ENCODE measurements at places on chromosomes 4 and X. TPM values are rescaled to one million over a fixed set of nuclear protein-coding genes. Genes with fewer than 3 reads are reported as not detected.

Gene SOD3
- 3.3 TPM for total RNA-seq

- peaks cover 14% of the 10 kb centered on the region for H3K36me3 ChIP-seq
- H3K4me1 ChIP-seq: no peaks in the 10 kb centered on the region
- no peak overlapping the region for H3K27ac ChIP-seq
- no peak overlapping the region for H3K4me3 ChIP-seq
These were observed 679.4 kb downstream of the PDHA2 start for GRCh38 chr4:96519291-96519690.

- no peaks in the 10 kb centered on the region for H3K27me3 ChIP-seq
- H3K4me3 ChIP-seq: no peak overlapping the region
- DNase-seq: no peak
- peaks cover 55% of the 10 kb centered on the region for H3K36me3 ChIP-seq
These were observed 40.3 kb upstream of the CPLX1 start for GRCh38 chr4:866068-866760.

GRCh38 chrX:48972220-48973164 is 848 bp upstream of the KCND1 start:
- peak; percentile 73 for DNase-seq
- H3K27me3 ChIP-seq: no peaks in the 10 kb centered on the region
- H3K4me1 ChIP-seq: no peaks in the 10 kb centered on the region
- no peak overlapping the region for H3K27ac ChIP-seq

GRCh38 chr4:15983610-15984009 is 20.6 kb upstream of the FGFBP2 start:
- H3K27ac ChIP-seq: no peak overlapping the region
- no peak for DNase-seq
- H3K4me1 ChIP-seq: no peaks in the 10 kb centered on the region
- H3K4me3 ChIP-seq: no peak overlapping the region

Data from H9 (cell line).